ENCODE measurements at places on chromosomes 1 and 21.

DNA sequence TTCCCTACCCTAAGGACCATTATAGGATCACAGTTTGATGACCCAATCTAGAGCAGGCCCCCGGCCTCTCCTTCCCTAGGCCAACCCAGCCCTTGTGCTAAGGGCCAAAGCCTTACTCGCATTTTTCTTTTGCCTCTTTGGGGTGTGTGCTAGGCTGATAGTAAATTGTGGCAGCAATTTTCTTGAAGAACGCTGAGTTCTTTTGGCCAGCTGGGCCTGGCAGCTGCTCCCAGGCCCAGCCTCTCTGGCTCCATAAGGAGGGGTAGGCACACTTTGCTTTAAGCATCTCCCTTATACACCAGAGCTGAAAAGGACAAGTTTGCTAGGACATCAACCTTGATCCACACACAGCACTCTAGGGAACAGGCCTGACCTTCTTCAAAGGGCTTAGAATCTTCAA, 4.2 kb downstream of the OLFML2B start:
- DNase-seq = no peak

DNA sequence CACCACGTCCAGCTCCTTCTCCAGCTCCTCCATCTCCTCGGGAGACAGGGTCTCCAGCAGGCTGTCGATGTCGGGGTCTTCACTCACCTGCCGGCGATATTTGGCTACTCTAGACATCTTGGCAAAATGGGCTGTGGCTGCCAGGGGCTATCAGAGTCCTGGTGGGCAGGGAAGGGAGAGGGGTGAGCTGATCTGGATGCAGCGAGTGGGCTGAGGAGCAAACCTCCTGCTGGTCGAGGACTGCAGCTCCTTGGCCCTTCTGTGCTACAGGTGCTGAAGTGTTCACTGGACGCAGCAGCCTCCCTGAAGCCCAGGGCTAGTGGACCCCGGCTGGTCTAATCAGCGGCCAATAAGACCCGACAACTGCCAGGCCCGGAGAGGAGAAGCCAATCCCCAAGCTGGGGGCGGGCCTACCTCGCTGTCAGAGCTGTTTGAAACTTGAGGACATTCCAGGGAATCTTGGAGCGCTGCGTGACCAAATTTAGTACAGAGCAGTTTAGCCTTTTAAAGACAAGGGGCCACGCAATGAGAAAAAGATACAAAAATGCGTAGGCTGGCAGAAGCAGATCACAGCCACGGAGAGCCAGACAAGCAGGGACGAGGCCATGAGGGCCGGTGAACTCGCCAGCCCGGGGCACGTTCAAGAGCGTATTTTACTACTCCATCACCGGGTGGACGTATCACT, at the start of gene LMOD1:
Gene LMOD1, minus strand, starts transcription at position 325 of the 685 bp plus-strand sequence. Its CDS starts 208 bp downstream, at position 117.
- DNase-seq = peak; percentile 15

- no peak for DNase-seq
Measured at GRCh38 chr1:63590166-63590560, 3.0 kb upstream of the PGM1 start.

- no peak for DNase-seq
Measured at GRCh38 chr1:246319083-246319714, 187.9 kb downstream of the SMYD3 start.

GRCh38 chr1:216960716-216961115, 237.5 kb upstream of the ESRRG start:
- DNase-seq = no peak

GRCh38 chr1:181647314-181648035, 164.2 kb downstream of the CACNA1E start:
- DNase-seq = peak; percentile 91

- DNase-seq = peak; percentile 96
Measured at GRCh38 chr1:234957330-234958065, 171.1 kb downstream of the TOMM20 start.

GRCh38 chr21:28936036-28936435, 56.6 kb downstream of the LTN1 start:
- DNase-seq = no peak

- no peak for DNase-seq
Measured at GRCh38 chr1:34792868-34793727, at the start of gene GJA4. Gene GJA4, plus strand, starts transcription at chr1:34792999. Its CDS starts 1,215 bp downstream, at chr1:34794214.

GRCh38 chr1:104064399-104064798, 314.7 kb downstream of the AMY1C start:
- DNase-seq = no peak

DNA sequence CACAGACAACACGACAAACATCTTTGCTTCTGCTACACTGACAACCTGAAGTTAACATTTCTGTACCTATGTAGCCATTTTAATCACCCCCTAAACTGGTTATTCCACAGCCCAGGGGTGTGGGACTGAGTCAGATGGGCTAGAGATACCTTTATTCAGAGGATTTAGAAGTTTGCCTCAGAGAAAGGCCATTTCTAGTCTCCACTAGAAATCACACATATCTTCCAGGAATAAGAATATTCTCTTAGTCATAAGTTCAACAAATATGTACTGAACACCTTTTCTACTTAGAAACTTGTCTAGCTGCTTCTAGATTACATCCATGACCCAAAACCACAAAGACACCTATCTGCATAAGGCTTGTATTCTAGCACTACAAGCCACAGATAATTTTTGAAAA, 38.8 kb downstream of the ERG start:
- DNase-seq = no peak

DNA sequence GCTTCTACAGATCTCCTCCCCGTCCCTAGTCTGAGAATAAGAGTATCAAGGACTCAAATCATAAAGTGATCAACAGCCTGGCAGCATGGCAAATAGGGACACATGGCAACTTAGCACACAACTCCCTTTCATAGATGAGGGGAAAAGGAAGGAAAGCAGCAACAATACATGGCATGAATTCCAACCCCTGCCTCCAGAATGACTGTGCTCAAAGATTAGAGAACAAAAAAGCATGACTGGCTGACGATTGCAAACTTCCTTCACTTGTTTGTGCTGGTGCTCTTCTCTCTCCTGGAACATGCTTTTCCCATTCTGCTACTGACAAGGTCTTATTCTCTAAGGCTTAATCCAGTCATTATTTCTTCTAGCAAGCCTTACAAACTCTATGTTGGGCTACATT, 11.5 kb downstream of the KTI12 start:
- DNase-seq = no peak

- no peak for DNase-seq
Measured at GRCh38 chr1:21318057-21318713, 27.9 kb upstream of the ECE1 start.

- DNase-seq = no peak
Measured at GRCh38 chr1:19639999-19640362, 4.1 kb upstream of the NBL1 start.

- no peak for DNase-seq
Measured at GRCh38 chr1:37392051-37392450, 82.3 kb upstream of the ZC3H12A start.

- peak; percentile 22 for DNase-seq
Measured at GRCh38 chr1:63774617-63775417, 1.0 kb downstream of the ROR1 start.

GRCh38 chr21:15212206-15212605, 147.4 kb upstream of the NRIP1 start:
- DNase-seq = no peak

DNA sequence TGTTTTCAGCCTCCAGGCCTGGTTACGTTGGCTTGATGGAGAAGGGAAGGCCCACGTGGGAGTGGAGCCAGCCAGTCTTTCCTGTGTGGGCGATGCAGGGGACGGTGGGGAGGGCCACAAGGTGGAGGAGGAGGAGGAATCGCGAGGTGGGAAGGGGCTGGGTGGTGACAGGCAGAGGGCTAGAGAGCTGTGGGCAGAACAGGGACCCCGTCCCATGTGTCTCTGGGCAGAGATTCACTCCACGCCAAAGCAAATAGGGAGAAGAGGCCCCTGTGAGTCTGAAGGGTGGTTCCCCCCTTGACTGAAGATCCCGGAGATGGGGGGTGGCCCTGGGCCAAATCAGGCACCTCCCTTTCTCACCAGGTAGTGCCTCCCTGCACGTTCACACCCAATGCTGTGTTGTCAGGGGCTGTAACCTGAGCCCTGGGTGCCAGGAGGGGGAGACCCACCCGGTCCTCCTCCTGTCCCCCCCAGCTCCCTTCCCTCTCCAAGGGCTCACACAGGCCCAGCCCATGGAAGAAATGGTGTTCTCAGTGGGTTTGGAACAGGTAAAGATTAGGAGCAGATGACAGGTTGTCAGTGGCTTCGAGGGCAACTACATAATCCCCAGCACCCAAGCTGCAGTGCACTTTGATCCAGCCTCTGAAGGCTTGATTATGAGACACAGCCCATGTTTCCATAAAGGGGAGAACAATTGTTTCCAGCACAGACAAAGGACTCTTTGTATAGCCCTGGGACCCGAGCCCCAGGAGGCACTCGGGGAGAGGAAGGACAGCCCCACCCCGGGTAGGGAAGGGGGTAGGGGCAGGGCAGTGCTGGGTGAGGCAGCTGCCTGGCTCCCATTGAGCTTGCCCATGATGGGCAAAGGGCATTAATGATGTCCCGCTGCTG, 37.7 kb upstream of the GPR37L1 start:
- DNase-seq = peak; percentile 99

- DNase-seq = no peak
Measured at GRCh38 chr1:29213055-29213454, 17.7 kb downstream of the MECR start.

DNA sequence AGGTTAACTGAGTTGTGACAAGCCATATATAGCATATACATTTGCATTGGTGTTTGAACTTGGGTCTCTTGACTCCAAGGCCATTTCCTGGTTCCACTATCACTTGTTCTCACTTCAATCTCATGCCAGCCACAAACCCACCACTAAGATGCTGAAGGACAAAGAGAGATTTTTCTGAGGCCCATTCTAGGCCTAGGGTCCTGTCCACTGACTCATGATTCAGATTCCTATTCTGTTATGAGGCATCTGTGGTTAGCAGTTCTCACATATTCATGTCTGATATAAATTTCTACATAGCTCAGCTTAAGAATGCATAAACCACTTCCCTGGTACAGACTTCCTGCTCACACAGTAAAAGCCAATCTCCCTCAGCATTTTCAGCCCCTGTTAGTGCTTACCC, 326.1 kb upstream of the BEND5 start:
- DNase-seq = peak; percentile 13

- DNase-seq = no peak
Measured at GRCh38 chr1:184950227-184950626, 24.1 kb downstream of the NIBAN1 start.

DNA sequence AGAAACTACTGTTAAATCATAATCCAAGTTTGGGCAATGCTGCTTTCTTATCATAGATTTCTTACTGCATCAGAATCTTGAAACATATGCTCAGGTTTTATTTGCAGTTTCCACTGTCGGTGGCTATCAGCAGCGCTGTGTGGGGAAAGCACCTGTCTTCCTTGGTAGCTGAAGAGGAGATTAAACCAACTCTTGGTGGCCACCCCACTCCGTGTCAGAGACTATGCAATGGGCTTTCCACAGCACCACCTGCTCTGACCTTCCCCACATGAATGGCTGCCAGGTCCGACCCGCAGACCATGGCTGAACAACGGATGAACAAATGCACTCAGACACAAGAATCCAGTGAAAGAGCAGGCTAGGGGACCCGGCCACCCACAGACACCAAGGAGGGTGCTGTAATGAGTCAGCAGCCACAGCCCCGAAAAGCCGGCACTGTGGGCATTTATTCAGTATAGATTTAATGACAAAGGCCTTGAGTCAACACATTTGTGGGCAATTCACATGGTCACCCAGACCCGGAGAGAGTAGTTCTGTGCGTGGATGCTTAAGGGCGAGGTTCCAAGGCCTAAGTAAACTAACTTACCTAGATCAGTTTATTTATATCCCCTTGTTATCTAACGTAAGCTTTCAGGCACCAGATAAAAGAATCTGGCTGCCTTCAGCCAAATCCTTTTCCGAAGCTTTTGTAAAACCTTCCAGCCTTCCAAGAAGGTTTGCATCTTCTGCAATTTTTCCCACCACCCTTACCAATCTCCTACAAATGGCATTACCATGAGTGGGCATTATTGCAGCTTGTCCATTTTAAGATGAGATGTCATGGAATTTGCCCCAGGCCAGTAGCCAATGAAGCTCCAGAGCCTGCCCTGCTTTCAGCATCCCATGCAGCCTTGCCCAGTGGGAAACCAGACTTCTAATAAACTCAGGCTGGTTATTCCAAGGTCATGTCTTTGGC, 82.7 kb downstream of the HLCS start:
- DNase-seq = no peak

- DNase-seq = no peak
Measured at GRCh38 chr1:185478877-185479276, 161.8 kb upstream of the IVNS1ABP start.

- peak; percentile 89 for DNase-seq
Measured at GRCh38 chr1:210882414-210883221, 251.3 kb downstream of the KCNH1 start.

DNA sequence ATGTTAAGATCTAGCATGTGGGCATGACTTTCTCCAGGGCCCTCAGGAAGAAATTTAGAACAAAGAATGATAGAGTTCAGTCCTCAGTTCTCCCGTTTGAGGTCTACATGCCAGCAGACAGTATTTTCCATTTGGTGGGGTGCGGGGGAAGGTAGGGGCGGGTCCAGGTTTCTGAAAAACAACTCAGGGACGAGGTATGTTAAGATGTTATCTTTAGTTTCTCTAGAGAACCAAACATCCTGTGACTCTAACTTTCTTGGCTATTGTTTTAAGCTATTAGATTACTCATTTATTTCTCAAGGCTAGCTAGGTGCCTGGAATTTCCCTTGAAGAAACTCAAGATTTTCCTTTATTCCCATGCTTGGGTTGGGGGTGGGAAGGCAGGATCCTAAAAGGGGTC, 42.3 kb upstream of the SYT14 start:
- DNase-seq = no peak

DNA sequence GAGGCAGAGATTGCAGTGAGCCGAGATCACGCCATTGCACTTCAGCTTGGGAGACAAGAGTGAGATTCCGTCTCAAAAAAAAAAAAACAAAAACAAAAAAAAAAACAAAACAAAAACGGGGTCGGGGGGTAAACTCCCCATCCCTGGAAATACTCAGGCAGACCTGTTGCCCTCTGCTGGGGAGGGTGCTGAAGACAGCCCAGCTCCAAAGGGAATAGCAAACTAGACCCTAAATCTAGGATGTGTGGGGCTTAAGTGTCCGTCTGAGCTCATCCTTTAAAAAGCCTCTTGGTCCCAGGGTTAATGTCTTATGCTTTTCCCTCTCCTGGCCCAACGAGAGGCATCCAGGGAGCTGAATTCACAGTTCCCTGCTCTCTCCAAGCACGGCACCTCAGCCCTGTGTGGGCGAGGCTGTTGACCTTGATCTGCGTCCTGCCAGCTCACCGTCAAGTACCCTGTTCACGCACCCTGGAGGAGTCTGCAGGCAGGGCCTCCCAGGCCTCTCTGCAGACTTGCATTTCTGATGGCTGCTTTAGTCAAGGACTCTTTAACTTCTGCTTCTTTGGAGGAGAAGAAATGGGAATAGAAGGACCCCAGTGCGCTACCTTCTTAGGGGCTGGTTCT, 22.3 kb downstream of the KCND3 start:
- DNase-seq = no peak

Measured in SW480 (cell line).